Brain pericyte (primary cell): ENCODE measurements at places on chromosomes 4 and X.

DNA sequence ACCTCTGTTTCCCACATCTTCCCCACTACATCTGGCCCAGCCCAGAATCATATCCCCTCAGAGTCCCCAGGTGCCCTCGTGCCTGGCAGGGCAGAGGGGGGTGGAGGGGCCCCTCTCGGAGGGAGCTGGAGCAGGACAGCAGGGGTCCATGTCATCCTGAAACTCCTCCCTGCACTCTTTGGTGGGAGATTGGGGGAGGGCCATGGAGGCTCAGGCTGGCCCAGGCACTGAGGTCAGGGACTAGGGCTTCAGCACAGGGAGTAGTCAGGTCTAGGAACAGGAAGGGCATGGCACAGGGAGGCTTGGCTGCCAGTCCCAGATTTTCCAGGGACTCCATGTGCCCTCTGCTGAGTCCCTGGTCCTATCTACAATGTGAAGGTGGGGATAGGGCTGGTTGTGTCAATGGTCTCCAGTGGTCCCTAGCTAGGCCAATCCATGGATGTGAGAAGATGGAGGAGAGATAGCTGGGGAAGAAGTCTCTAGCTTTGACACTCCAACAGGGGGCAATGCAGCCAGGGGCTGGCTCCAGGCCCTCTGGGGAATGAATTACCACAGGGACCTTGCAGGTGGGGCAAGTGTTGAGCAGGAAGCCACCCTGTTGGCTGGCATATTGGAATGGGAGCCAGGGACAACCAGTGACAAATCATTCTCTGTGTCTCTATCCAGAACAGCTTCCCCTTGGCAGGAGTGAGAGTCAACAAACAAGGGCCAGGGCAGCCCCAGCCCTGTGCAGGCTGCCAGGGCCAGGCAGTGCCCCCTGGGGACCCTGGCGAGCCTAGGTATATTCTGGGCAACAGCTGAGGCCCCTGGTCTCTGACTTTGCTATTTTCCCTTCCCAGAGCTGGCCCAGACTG lies 154.4 kb downstream of the EFNB1 start:
- no peak for DNase-seq

- DNase-seq, result no peak
Observed at GRCh38 chr4:23891064-23891421, 1.2 kb upstream of the PPARGC1A start.

DNA sequence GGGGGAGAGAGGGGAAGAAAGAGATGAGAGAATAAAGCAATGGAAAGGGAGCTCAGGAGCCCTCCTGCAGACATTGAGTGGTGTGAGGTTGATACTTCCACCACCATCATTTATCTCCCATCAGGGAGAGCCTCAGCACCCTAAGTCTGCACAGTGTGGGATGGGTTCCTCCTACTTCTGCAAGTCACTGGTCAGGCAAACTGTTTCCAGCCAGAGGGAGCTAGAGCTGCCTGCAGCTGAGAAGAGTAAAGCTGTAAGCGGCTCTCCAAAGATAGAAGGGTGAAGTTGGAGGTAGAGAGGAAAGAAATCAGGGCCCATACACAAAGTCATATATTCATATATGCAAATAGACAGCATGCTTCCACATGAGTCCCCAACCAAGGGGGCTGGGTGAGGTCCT lies 21.9 kb upstream of the ZNF81 start:
- DNase-seq, result no peak

GRCh38 chrX:153469811-153470410 lies 465 bp downstream of the HAUS7 start:
- no peak for DNase-seq

GRCh38 chr4:45350438-45350837 lies 624.1 kb upstream of the GNPDA2 start:
- DNase-seq, result no peak
